ENCODE measurements at places on chromosomes 16 and 17. TPM values are rescaled to one million over a fixed set of nuclear protein-coding genes. Genes with fewer than 3 reads are reported as not detected.

The CCL16 gene
- total RNA-seq, result not detected

The C17orf75 gene
- total RNA-seq, result 36.6 TPM

The MAPT gene
- total RNA-seq, result 1.5 TPM

The ADORA2B gene
- 8.6 TPM for total RNA-seq

The FBXW10 gene
- total RNA-seq, result 1.8 TPM

The KRTAP16-1 gene
- not detected for total RNA-seq

The NPIPA2 gene
- 2.0 TPM for total RNA-seq

The CLDN6 gene
- 0.56 TPM for total RNA-seq

The HCRT gene
- not detected for total RNA-seq

Measured in A549 treated with ZK216348 at 1 μM for 4 hours (cell line).